IPS-NIHi11 (cell line): ENCODE measurements at places on chromosomes 6 and 20.
A peak's percentile ranks its signal among the peaks of the same experiment; 100 is the strongest.

DNA sequence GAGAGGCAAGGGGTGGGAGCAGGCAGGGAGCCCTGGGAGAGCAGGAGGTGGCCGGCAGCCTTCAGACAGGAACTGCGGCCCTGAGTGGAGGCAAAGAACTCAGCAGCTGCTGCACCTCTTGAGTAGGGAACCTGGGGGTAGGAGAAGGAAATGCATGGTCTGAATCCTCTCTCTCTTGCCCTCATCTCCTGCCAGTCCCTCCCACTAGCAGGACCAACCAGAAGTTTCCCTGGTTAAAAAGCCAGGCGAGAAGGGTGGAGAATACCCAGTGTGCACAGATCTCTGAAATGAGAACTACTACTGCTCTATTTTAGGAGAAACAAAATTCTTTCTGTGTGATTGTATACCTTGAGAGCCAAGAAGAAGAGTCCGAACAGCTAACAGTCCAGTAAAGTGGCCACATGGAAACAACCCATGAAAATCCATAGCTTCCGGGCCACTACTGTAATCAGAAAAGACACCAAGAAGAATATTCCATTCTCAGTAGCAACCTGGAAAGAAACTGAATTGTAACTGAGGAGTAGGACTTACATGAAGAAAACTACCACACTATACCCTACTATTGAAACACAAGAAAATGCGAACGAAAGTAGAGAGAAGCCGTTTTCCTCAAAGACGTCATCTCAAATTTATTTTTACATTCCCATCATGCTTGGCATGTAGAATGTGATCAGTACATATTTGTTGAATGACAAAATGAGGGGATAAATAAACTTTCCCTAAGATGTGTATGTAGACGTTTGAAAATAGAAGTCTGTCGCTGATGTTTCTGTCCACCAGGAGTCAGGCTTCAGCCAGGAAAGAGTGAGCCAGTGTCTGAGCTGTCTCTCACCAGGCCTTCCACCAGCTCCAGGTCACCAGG lies 25.6 kb downstream of the WRNIP1 start:
- peak; percentile 79 for DNase-seq

- no peak for DNase-seq
Measured at GRCh38 chr6:166305562-166306117, 2.6 kb downstream of the PRR18 start.

- peak; percentile 52 for DNase-seq
Measured at GRCh38 chr6:40285996-40286395, 301.2 kb downstream of the LRFN2 start.

DNA sequence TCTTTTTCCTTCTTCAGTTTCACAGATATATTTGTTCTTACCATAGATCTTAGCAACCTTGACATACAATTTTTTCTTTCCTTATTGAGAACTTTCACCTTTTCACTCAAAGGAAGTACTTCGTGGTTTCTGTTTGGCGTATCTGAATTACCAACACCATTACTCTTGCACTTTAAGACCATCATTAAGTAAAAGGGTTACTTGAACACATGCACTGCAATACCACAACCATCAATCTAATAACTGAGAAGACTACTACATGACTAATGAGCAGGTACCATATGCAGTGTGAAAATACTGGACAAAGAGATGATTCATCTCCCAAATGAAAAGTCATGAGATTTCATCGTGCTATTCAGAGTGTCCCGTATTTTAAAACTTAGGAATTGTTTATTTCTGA lies 21.7 kb upstream of the SENP6 start:
- no peak for DNase-seq

- no peak for DNase-seq
Measured at GRCh38 chr20:63133481-63134091, 82.3 kb downstream of the YTHDF1 start.

GRCh38 chr20:53891306-53891894 lies 179.0 kb downstream of the BCAS1 start:
- DNase-seq = no peak

- no peak for DNase-seq
Measured at GRCh38 chr6:82872185-82872584, 193.5 kb downstream of the UBE3D start.

DNA sequence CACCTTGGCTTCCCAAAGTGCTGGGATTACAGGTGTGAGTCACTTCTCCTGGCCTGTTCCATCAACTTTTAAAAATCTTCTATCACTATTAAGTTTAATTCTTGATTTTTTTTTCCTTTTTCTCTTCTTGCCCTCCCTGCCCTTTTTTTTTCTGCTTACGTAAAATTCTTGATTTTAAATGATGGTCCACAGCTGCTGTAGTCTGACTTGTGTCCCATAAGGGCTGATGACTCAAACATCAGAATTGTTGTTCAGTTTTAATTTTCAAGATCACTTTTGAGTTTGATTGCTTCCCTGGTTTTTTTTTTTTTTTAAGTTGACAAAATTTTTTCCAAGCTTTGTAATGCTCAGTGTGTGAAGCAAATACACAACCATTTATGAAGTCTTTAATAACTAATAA lies 61.9 kb downstream of the CBFA2T2 start:
- no peak for DNase-seq

- DNase-seq = no peak
Measured at GRCh38 chr6:155861821-155862220, 406.2 kb upstream of the NOX3 start.

GRCh38 chr6:160426136-160426535 lies 78.0 kb downstream of the SLC22A3 start:
- DNase-seq = no peak

- peak; percentile 74 for DNase-seq
Measured at GRCh38 chr6:141829566-141830360, 303.0 kb upstream of the GJE1 start.
